ENCODE measurements at places on chromosomes 12 and 14.

DNA sequence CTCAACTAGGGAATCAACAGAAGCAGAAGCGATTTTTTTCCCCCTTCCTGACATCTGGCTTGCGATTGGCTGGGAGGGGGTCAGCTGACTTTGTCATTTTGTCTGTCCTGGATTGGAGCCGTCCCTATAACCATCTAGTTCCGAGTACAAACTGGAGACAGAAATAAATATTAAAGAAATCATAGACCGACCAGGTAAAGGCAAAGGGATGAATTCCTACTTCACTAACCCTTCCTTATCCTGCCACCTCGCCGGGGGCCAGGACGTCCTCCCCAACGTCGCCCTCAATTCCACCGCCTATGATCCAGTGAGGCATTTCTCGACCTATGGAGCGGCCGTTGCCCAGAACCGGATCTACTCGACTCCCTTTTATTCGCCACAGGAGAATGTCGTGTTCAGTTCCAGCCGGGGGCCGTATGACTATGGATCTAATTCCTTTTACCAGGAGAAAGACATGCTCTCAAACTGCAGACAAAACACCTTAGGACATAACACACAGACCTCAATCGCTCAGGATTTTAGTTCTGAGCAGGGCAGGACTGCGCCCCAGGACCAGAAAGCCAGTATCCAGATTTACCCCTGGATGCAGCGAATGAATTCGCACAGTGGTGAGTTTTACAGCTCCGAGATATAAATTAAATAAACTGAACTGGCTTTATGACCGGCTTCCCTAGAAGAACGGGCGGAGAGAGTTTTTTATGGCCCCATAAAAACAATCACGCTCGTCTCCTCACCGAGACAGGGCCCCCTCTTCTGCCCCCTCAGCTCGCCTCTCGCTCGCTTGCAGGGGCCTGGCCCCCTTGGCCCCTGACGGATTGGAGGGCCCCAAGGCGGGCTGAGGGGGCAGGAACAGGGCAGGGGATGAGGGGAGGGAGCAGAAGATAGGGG is at the start of gene HOXC6:
Gene HOXC6, plus strand, starts transcription at position 127 of the 888 bp plus-strand sequence. Its CDS starts 82 bp downstream, at position 209.
- no peak for DNase-seq

DNA sequence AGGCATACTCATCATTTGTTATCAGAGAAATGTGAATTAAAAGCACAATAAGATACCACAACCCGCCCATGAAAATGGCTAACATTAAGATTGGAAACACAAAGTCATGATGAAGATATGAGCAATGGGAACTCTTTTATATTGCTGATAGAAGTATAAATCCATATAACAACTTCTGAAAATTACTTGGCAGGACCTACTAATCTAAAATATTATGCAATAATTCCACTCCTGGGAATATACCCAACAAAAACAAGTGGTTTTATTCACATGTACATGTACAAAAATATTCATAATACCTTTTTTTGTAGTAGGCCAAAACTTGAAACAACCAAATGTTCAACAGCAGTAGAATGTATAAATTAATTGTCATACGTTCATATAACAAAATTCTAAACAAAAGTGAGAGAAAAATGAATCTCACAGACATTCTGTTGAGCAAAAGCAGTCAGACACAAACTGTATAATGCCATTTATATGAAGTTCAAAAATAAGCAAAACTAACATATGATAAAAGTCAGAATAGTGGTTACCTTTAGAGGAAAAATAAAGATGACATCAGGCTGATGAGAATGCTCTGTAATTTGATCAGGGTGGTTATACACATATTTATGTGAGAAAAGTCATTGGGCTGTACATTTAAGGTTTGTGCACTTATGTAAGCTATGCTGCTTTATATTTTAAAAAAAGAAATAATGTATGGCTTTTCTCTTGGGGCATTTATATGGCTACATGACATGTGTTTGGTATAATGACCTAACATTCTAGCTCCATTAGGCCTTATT is 309.2 kb upstream of the KITLG start:
- DNase-seq: no peak

GRCh38 chr14:72476657-72477499 is 417.0 kb downstream of the DPF3 start:
- peak; percentile 63 for DNase-seq

DNA sequence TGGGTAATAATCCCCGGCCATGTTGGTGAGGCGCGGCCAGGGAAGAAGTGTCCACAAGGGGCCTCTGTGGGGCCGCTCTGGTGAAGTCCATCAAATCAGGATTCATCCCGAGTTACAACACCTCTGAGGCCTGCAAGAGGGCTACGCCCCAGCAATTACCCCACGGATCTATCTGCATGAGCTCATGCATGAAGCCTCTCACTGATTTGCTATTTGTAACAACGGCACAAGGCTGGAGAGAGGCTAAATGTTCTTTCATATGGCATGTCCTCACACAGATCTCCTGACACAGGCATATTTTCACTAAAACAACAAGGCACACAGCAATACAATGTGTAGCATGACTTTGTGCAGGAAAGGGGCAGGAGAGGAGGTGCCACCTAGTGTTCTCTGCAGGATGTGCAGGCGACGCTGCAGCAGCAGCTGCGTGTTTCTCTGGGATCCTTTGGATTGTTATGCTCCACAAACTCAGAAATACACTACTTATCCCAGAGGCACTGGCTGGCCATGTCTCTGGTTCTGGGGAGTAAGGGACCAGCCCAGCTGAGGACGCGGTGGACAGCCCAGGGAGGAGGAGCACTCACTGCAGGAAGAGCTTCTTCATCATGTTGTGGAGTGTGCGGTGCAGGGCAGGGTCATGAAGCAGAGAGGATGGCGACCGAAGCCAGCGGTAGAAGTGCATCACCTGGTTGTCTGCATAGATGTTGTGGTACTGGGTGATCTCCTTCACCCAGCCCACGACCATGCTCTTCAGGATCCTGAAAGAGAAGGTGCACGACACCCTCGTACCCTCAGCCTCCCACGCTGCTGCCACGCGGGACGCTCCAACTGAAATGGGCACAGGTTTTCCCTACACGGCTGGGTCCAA is 20.2 kb downstream of the P2RX2 start:
- DNase-seq: no peak

- no peak for DNase-seq
Measured at GRCh38 chr12:127928615-127929571, 338.1 kb upstream of the TMEM132C start.

- no peak for DNase-seq
Measured at GRCh38 chr14:75442642-75443041, 14.8 kb downstream of the JDP2 start.

GRCh38 chr12:3655328-3655900 is 97.5 kb downstream of the CRACR2A start:
- DNase-seq: no peak

- no peak for DNase-seq
Measured at GRCh38 chr12:1044199-1044598, 53.2 kb downstream of the ERC1 start.

DNA sequence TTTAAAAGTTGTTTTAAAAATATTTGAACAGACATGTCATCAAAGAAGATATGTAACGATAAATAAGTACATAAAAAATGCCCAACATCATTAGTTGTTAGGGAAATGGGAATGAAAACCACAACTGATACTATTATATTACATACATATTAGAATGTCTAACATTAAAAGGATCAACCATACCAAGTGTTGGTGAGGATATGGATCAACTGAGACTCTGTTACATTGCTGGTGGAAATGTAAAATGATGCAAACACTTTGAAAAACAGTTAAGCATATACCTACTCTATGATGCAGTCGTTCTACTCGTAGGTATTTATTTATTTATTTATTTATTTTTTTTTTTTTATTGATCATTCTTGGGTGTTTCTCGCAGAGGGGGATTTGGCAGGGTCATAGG is 149.7 kb downstream of the BRMS1L start:
- DNase-seq: no peak

- no peak for DNase-seq
Measured at GRCh38 chr12:64713376-64713775, 45.8 kb downstream of the GNS start.
